Neural progenitor cell (in vitro differentiated cells): ENCODE measurements at places on chromosomes 3 and 15.
A peak's percentile ranks its signal among the peaks of the same experiment; 100 is the strongest.

GRCh38 chr3:28601291-28601690, 252.7 kb upstream of the AZI2 start:
- DNase-seq, result no peak

GRCh38 chr15:68349151-68349550, 71.6 kb downstream of the FEM1B start:
- DNase-seq, result no peak

DNA sequence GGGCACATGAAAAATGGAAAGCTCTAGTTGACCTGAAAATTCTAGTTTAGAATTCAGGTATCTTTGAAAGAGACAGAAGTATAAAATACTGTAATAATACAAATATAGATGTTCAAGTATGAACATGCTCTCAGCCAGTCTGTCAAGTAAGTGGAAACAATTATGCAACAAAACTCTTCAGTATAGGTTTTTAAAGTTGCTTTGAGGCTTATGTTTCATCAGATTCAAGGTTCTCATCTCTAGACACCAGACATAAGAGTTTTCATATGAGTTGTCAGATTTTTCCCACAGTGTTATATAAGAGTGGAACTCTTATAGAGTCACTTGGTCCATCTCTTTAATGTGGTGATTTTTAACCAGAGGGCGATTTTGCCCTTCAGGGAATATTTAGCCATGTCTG, 22.0 kb downstream of the CMSS1 start:
- DNase-seq, result no peak

DNA sequence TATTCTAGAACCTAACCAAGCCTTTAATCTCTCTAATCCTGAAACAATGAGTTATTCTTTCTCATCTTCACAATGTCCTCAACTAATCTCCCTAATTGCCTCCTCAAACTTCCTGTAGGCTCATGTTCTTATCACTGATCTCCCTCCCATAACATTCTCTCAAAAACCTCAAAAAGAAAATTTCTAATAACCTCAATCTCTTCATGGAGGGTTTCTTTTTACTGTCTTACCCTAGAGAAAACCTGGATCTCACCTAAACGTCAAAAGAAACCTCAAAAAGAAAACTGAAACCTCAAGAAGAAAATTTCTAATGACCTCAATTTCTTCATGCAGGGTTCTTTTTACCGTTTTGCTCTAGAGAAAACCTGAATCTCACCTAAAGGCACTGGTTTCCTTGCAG, 150.2 kb downstream of the GSK3B start:
- no peak for DNase-seq

- DNase-seq, result no peak
Observed at GRCh38 chr3:17982211-17982880, 239.9 kb upstream of the TBC1D5 start.

DNA sequence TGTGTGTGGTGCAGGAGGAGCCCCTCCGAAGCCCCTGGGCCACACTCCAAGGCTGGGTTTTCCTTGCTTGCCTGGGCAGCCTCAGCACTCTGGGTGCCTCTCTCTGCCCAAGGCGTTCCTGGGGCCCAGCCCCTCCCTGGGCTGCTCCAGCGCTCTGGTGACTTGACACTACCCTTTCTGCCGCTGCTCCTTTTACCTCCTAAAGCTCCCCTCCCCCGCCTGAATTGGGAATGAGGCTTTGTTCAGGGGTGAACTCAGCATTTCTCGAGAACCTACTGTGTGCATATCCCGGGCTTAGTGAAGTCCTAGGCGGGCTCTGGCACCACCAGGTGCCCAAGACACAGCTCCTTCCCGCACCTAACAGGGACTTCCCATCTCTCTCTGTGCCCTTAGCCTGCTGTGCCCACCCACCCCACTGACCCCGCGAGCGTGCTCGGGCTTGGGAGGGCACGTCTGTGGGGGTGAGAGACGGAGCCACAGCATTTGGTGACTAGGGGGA, 1.2 kb upstream of the BAHD1 start:
- peak; percentile 77 for DNase-seq

DNA sequence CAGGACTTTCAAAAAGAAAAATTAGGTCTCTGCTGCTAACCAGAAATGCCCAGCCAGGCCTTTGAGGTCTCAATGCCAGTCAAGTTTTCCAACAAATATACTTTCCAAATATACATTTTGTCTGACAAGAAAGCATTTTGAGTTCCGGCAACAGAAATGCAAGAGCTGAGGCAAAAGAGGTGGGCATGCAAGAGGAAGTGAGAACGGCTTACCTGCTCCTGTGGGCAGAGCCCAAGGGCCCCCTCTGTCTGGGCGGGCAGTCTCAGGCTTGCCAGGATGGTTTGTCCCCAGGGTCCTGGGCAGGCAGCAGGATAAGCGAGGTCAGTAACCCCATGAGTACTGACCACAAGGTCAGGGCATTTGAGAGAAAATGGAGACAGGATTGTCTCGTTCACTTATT, 136.1 kb upstream of the TOPAZ1 start:
- no peak for DNase-seq

DNA sequence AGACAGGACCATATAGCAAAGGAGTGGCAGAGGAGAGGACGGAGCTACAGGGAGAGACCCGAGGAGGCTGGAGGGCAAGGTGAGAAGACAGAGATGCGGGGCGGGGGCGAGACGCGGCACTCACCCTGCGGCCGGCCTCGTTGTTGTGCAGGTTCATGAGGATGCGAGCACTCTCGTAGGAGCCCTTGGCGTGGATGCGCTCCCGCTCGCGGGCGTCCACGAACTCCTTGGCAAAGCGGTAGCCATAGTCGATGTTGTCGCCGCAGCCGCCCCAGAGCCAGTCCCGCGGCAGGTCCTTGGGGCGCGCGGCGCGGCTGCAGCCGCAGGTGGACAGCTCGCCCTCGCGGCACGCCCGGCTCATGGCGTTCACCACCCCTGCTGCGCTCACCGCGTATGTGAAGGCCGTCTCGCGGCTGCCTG, 12.9 kb downstream of the WNT5A start:
- peak; percentile 74 for DNase-seq

DNA sequence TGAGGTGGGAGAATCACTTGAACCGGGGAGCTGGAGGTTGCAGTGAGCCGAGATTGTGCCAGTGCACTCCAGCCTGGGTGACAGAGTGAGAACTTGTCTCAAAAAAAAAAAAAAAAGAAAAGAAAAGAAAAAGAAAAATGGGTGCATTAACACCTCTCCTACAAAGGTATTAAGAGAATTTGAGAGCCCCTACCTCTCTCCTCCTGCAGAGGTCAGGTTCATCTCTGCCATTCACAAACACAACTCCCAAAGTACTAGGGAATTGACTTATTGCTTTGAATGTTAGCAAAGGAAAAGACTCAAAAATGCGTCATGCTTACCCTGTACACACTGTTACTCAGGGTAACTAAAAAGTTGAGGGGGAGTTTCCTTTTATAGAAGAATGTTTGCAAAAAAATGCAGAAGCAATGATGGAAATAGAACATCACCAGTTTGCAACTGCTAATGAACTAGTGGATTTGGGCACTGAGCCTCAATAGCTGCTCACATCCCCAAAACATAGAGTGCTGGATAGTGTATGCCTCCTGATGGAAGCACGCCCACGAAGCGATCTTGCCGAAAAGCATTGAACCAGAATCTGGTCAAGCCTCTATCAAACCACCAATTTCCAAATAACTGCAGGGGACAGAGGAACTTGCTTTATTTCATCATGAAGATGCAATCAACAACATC, 15.5 kb upstream of the LYZL4 start:
- no peak for DNase-seq

GRCh38 chr15:43249236-43249635, 17.5 kb downstream of the TGM5 start:
- DNase-seq, result no peak

- DNase-seq, result no peak
Observed at GRCh38 chr3:179098388-179099077, 26.9 kb upstream of the ZMAT3 start.

- no peak for DNase-seq
Observed at GRCh38 chr3:153163393-153163724, 1.3 kb downstream of the RAP2B start.

GRCh38 chr3:57095363-57095762, 34.9 kb downstream of the SPATA12 start:
- DNase-seq, result no peak

- peak; percentile 93 for DNase-seq
Observed at GRCh38 chr3:50154840-50155490, at the start of gene SEMA3F. Gene SEMA3F (plus strand): TSS chr3:50155324. CDS start chr3:50159623, 4,299 bp downstream.

GRCh38 chr15:69209661-69210060, 49.2 kb downstream of the GLCE start:
- peak; percentile 1 for DNase-seq

- DNase-seq, result no peak
Observed at GRCh38 chr3:18864933-18865731, 283.2 kb upstream of the KCNH8 start.

DNA sequence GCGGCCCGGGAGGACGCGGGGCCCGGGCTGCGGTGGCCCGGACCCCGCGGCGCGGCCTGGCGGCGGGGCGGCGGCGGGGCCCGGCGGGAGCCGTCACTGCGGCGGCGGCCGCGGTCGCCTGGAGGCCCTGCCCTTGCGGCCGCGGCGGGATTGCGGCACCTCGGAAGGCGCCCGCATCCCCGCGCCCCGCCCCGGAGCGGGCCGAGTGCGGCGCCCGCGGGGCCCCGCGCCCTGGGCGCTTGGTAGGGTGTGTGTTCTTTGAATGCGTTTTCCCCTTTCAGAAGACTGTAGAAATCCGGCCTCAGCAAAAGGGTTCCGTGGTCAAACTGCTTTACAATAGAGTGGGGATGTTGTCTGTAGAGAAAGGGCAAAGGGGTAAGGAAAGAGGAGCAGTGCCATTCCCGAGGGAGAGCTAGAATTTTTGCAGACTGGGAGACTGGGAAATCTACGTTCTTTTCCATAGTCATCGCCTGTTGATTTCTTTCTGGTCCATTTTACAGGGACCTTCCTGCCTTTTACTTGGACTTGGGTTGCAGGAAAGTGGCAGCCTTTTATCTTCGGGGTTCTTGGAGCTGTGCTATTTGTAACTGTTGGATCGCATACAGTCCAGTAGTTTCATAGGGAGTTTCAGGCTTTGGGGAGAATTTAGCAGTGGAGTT, 630 bp downstream of the SNRK start:
- DNase-seq, result peak; percentile 72

DNA sequence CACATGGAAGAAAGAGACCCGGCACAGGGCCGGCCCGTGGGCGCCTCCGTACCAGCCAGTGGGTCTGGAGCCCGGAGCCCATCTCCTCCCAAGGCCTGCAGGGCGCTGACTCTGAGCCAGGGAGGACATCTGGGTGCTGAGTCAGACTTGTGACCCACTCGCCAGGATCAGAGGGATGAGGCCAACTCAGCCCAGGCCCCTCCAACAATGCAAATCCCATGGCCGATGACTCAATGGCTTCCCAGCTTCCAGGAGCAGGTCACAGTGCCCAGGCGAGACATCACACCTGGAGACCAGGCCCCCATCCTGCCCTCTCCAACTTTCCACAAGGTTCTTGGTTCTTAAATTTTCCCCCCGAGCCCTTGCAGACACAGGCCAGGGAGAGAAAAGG, 95.1 kb downstream of the LRIG1 start:
- no peak for DNase-seq

- DNase-seq, result no peak
Observed at GRCh38 chr15:31609906-31610305, 283.3 kb downstream of the KLF13 start.

- DNase-seq, result no peak
Observed at GRCh38 chr15:65062726-65063125, 5.1 kb downstream of the RASL12 start.

- DNase-seq, result peak; percentile 65
Observed at GRCh38 chr3:77348244-77348855, 308.5 kb downstream of the ROBO2 start.

DNA sequence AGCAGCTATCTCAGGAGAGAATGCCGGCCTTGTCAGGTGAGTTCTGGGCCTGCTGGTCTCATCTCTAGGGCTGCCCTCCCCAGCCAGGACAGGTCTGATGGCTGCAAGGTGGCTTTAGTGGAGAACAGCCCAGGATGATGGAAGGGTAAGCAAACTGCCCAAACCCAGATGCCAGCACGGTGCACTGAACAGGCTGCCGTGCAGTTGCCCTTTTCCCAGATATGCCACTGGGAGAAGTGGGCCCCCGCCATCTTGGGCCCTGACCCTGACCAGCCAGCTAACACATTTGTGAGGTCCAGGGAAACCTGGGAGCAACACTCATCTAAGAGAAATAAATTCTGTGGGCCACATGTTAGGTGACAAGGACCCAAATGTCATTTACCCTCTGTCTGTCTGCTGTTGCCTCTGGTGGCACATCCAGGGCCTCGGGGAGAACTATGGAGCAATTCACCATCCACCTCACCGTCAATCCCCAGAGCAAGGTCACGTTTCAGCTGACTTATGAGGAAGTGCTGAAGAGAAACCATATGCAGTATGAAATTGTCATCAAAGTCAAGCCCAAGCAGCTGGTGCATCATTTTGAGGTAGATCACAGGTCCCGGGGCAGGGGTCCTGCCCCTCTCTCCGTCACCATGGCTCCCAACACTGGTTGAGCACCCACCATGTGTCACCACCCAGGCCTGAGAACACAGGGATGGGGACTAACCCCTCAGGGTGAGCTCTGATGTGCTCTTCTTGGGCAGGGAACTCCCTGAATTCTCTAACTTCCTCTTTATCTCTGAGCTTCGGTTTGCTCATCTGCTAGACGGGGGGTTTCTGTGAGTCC, 1.8 kb downstream of the ITIH1 start:
- peak; percentile 0 for DNase-seq

DNA sequence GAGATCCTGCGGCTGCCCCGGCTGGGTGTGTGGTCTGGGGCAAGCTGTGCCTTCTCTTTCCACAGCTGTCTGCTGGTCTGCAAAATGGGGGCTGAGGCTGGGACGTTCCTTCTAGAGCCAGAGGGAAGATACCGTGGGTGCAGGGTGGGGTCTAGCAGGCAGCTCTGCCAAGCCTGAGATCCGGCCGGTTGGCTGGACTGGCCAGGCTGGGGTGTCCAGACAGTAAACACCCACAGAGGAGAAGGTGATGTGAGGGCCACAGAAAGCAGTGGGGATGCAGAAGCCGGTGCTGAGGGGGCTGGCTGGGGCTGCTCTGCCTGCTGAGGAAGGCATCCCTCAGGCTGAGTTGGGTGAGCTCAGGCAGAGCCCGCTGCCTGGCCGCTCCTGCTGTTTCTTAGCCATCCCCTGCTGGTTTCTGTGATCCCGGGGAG, 46.1 kb downstream of the FBLN2 start:
- DNase-seq, result no peak

GRCh38 chr3:9730657-9731205, 804 bp upstream of the BRPF1 start:
- DNase-seq, result no peak

GRCh38 chr15:66655511-66655910, 46.5 kb upstream of the SMAD6 start:
- DNase-seq, result no peak

DNA sequence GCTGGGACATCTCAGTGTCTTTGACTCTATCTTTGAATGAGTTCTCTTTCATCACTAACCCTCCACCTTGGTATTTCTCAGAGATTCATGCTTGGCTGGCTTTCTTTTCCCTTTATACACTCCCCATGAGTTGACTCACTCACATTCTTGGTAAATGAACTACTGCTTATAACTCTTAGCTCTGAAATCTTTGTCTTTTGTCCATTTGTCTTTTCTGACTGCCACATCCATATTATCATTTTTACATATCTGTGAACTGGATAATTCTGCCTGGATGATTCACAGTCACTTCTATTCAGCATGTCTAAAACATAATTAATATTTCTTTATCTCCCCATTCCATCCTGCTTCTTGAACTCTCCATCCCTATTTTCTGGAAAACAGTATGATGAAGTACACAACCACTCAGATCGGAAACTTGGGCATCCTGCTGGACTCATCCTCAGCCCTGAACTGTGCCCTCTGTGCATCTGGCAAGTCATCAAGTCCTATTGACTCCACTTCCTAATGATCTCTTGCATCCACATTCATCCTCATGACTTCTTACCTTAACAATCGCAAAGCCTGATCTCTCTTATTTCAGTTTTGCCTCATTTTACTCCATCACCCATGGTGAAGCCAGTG, 66.9 kb downstream of the KCNAB1 start:
- DNase-seq, result no peak
